Neuronal stem cell (in vitro differentiated cells): ENCODE measurements at places on chromosomes 7 and 10.

DNA sequence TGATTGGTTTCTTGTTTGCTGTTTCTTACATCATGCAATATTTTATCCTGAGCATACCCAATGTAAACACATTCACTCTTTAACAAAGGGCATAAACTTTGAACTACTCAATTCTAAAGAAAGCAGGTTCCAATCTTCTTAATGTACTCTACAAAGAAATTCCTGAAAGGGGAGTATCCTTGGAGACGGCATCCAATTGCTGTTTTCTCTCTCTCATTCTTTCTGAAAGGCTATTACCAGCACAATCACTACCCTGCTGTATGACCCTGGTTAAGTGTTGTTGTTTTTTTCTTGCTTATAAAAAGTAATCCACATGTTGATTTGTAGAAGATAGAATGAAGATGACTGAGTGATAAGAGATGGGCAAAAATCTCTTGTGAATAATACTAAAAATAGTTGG lies 176.0 kb downstream of the ZNF365 start:
- no peak for DNase-seq

GRCh38 chr7:19106241-19107080 lies 11.0 kb downstream of the TWIST1 start:
- DNase-seq, result peak; percentile 51

DNA sequence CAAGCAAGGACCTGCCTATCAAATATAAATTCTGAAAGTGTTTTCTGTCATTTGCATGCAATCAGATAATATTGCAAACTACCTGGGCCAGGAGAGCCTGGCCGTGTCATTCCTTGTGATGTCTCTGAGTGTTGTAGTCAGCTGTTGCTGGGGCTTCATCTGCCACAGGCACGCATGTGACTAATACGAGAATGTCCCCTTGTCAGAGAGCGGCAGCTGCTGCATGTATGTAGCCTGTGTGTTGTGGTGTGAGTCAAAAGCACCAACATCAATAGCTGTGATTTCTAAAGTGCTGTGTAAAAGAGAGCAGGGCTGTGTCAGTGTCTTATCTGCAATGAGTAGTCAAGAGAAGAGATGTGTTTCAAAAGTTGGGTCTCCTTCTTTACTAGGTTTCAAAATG lies 155.4 kb downstream of the POU6F2 start:
- no peak for DNase-seq

DNA sequence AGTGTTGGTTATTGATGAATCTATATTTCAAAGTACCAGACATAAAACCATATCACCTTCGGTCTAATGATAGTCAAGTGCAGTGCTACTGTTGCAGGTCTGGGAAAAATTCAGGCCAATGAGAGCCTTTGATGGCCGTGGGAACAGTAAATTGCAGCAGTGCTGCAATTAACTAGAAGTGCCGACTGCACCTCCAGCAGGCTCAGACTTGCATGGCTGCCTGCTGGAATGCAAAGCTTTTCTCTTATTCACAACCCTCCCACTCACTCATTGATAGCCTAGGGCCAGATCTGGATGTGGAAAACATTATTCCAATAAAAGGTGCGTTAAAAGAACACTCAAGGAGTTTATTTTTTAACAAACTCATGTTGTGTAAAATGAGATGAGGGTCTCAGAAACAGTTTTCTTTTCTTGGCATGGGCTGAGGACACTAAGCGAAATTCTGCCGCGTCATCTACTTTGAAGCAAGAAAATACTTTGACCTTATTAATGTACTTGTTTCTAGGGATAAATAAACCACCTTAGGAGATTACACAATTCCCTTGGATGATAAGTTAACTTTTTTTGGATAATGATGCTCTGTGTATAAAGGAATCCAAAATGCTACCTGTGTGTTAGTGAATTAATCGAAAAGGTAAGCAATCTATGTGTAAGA lies 17.1 kb downstream of the PLXDC2 start:
- peak; percentile 14 for DNase-seq

GRCh38 chr7:151179287-151179860 lies 7.7 kb downstream of the ASB10 start:
- no peak for DNase-seq

DNA sequence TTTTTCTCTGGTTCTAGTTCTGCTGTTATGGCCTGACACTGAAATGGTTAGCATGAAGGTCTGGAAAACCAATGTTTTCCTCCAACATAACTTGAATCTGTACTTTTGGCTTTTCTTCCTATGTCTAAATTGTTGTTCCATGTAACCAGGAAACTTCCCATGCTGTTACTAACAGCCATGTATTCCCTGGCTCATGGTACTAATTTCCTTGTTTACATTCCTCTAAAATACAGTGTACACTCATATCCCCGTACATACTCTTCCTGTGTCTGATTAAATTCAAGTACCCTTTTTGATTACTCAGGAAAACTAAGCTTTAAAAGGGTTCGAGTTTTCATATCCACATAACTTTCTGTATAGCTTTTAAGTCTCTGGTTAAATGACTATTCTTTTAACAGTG lies 12.3 kb upstream of the ACSM6 start:
- DNase-seq, result no peak
